ENCODE measurements at places on chromosomes 7 and 10.
A peak's percentile ranks its signal among the peaks of the same experiment; 100 is the strongest.

DNA sequence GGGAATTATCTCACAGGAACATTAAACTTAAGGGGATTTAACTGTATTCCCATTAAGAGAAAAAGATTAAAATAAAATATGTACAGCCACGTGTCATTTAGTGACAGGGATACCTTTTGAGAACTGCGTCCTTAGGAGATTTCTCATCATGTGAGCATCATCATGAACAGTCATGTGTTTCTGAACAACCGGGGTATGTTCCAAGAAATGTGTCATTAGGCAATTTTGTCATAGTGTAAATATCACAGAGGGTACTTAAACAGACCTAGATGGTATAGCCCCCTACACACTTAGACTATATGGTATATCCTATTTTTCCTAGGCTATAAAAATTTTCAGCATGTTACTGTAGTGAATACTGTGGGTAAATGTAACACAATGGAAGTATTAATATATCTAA lies 840.3 kb downstream of the CNTNAP2 start:
- no peak for DNase-seq

DNA sequence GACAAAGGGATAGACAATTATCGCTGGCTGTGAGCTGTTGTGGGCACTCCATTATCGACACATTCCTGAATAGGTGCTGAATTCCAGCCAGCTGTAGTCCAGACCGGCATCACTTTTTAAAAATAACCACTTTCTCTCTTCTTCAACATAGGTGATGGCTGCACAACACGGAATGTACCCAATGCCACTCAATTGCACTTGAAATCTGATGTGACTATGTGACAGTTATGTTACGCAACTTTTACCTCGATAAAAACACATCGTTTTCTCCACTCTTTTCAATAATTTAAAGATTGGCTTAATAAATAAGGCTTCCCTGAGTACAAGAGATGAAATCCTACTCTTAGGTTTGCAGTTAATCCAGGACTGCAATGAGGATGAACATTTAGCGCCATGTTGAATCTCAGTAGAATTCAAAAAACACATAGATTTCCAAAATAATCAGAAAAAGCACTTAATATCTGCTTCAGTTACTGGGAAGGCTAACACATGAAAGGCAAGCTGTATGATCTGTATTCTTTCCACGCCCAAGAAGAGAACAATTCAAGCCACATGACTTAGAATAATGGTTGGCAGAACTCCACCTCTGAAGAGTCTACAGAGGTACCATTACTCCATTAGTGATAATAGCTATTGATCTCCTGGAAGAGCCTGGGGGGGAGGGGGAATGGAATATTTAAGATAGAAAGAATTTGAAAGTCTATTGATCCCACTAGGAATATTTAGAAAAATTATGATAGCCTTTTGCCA lies 3.6 kb downstream of the YWHAG start:
- DNase-seq = no peak

DNA sequence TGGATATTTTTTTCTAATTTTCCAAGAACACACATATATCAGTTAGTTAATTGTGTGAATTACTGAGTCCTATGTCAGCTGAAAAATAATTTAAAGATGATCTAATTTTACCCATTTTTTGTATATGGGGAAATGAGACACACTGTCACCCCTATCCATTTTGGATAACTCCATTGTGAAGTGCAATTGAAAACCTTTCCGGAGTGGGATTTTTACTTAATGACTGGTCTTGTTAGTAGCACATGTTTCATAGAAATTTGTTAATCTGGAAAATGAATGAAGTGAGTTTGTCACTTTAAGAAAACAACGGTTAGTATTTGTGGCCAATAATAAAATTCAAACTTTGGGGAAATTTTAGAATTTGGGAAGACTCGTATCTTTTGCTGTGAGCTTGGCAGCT lies 2.0 kb downstream of the GARS1 start:
- DNase-seq = no peak

GRCh38 chr7:106523482-106523881 lies 137.5 kb downstream of the CCDC71L start:
- DNase-seq = no peak

DNA sequence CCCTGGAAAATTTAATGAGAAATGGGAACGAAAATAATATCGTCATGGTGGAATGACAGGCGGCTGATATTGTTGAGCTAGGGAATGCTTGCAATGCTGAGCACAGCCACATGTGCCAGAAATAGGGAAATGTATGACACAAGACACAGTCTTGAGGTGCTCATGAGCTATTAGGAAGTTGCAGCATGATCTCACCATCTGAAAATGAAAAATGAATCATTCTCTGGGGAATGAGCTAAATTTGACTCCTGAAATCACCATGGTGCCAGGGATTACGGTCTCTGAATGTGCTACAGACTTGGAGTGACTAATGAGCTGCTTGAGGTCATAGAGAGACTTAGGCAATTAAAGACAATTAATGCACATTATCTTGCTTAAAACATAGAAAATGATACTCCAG lies 845.0 kb downstream of the CNTNAP2 start:
- DNase-seq = no peak

DNA sequence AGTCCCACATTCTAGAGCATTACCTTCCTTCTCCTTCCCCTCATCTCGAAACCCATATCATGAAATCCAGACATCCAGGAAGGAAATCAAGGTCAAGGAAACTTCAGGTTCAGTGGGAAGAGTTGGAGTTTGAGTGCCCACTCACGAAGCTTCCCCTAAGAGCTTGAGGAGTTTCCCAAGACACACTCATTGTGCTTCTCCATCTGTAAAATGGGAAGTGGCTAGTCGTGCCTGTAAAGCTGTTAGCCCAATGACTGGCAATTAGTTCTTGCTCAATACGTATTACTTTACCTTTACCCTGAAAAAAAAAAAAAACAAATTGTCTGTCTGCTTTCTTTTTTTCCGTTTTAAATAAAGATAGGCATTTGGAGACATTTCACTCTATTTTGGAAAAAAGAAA lies 42.3 kb downstream of the GPAM start:
- DNase-seq = no peak

DNA sequence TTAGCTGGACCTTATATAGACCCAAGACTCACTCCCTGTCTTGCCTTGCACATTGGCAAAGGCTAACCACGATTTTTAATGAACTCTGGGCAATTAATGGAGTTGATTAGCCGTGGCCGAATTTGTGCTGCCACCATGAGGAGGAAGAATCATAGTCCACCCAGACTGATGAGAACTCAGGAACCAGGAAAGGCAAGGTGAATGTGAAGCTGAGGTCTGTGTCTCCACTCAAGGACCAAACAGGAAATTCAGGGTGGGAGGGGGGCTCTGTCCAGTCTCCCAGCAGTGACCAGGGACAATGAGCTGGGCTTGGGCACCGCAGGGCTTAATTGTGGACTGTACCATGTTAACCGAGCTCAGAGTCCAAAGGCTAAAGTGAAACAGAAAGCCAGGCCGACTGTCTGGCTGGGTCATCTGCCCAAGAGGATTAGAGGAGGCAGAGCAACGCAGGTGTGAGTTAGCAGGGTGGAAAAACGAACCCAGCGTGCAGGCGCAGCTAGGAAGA lies 127.0 kb upstream of the JCAD start:
- no peak for DNase-seq

DNA sequence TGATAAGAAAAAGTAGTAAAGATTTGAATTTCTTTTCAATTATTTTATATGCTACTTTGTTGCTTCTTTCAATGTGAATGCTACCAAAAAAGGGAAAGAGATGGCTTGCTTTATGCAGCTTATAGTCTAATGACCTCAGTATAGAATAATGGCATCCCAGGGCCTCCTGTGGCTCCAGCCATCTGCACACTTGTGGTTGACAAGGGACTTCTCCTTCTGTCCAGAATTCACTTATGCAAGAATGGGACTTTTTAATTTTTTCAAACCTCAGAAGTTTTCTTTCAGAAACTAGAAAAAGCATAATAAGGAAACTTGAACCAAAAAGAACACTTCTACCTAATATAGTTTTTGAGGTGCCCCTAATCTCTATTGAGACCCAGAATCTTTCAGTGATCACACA lies 310.9 kb downstream of the CTNNA3 start:
- no peak for DNase-seq

DNA sequence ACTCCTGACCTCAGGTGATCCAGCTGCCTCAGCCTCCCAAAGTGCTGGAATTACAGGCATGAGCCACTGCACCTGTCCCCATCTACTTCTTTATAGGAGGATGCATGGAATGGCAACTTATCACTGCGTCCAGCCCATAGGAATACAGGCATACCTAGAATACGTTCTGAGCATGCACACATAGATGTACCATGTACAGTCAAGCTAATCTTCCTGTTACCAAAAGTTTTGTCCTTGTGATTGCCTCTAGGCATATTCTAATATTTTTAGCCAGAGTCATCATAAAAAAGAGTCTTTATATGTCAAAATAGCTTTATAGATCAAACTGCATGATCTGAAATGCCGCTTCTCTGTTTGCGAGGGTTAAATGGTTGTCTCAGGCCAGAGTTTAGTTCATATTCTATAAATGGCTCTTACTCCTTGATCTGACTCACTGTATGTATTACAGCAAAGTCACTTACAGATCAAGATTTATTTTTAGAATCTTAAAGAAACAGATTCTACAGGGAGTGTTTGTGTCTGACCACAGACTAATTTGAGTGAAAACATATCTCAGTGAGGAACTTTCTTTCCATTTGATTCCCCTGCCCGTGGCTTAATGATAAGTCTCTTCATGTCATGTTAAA lies 210.9 kb downstream of the CREB5 start:
- no peak for DNase-seq

DNA sequence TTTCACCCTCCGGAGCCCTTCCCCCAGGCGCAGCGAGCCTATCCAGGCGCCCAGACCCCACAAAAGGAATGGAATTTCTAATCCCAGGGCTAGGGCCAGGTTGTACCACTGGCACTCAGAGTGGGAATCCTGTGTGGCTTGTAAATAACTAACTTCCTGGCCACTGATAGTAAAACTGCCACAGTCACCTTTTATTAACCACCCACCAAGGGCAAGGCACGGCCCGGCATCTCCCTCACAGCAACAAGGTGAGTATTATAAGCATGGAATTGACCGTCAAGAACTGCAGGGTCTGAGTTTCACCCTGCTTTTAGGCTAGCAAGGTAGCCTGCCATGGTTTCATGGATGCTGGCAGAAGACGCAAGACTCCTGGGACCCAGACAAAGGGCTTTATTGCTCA lies 51.1 kb downstream of the SPOCK2 start:
- DNase-seq = no peak

- DNase-seq = no peak
Measured at GRCh38 chr10:16640153-16640552, 118.5 kb upstream of the C1QL3 start.

DNA sequence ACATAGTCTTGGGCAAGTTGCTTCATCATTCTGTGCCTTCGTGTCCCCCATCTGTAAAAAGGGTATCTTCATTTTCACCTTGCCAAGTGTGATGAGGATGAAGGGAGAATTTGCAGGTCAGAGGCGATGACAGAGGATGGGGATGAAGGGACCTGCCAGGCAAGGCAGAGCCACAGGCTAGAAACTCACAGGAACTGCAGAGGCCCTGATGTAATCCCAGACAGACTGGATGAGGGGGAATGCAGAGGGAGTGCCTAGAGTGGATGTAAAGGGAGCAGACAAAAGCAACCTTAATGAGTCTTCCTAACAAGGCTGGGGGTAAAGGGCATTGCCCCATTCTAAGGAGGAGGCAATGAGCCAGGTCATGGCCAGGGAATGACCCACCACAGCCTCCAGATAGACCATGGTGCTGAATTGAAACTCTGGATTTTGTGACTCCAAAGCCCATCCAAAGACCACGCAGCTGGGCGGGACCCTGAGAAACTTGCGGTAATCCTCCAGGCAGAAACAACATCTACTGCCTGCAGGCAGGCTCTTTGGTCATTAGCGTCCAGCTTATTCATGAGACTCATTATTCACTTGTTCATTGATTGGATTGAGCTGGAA lies 1.9 kb downstream of the ANTXRL start:
- no peak for DNase-seq

DNA sequence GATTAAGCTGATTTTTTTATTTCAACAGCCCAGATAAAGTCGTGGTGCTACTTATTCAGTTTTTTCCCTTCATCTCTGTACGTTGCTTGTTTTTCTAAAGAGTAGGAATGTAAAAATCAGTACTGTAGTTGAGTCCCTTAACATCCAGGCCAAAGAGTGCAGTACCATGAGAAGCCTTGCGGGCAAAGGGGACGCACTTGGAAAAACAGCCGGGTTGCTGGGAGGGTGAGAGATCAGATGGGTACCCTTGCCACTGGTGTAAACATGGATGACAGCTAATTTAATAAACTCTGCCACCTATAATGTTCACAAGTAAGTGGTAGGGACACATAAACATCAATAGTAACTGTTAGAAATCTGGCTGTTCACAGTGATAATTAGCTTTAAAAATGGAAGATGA lies 175.9 kb downstream of the POU6F2 start:
- DNase-seq = no peak

- no peak for DNase-seq
Measured at GRCh38 chr7:157694376-157694665, 357.5 kb downstream of the DNAJB6 start.

DNA sequence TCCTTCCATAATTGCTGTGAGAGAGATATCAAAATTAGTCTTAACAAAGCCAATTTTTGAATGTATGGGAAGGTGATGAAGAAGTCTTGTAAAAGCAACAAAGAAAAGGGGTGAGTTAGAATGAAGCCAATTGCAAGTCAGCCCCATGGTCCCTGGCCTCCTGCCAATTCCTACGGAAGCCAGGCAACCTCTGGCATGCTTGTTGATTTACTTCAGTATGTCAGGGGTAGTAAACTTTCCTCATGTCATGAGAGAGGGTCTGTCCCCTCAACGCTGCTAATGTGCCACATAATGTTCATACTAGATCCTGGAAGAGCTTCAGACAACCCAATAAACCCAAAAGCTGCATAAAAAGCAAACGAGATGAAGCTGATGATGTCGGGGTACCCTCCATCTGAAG lies 159.1 kb upstream of the YAE1 start:
- no peak for DNase-seq

DNA sequence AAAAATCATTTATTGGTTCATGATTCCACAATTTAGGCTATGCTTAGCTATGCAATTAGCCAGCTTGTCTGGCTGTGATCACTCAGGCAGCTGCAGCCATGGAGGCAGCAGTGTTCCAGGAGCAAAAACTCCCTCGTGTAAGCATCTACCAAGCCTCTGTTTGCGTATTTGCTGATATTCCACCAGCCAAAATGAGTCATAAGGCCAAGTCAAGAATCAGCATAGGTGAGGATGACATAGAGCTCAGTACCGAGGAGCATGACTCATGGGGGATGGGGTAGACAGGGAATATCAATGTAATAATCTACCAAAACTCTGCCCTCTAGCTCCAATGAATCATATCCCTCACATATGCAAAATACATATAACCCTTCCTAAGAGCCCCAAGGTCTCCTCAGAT lies 63.3 kb downstream of the IMMP2L start:
- no peak for DNase-seq

- no peak for DNase-seq
Measured at GRCh38 chr7:112252691-112253090, 46.2 kb downstream of the ZNF277 start.

- no peak for DNase-seq
Measured at GRCh38 chr10:114379631-114380041, 24.7 kb downstream of the AFAP1L2 start.

- peak; percentile 69 for DNase-seq
Measured at GRCh38 chr10:110353244-110354119, 48.8 kb upstream of the SMNDC1 start.

GRCh38 chr7:41287559-41288335 lies 415.1 kb downstream of the INHBA start:
- no peak for DNase-seq

- DNase-seq = no peak
Measured at GRCh38 chr7:95725205-95725604, 47.1 kb upstream of the DYNC1I1 start.
